ENCODE measurements at places on chromosomes 16 and 17.

- no peak for DNase-seq
Measured at GRCh38 chr17:65733314-65733713, 171.9 kb upstream of the AXIN2 start.

GRCh38 chr17:63821804-63822203 is 5.4 kb upstream of the PSMC5 start:
- no peak for DNase-seq

DNA sequence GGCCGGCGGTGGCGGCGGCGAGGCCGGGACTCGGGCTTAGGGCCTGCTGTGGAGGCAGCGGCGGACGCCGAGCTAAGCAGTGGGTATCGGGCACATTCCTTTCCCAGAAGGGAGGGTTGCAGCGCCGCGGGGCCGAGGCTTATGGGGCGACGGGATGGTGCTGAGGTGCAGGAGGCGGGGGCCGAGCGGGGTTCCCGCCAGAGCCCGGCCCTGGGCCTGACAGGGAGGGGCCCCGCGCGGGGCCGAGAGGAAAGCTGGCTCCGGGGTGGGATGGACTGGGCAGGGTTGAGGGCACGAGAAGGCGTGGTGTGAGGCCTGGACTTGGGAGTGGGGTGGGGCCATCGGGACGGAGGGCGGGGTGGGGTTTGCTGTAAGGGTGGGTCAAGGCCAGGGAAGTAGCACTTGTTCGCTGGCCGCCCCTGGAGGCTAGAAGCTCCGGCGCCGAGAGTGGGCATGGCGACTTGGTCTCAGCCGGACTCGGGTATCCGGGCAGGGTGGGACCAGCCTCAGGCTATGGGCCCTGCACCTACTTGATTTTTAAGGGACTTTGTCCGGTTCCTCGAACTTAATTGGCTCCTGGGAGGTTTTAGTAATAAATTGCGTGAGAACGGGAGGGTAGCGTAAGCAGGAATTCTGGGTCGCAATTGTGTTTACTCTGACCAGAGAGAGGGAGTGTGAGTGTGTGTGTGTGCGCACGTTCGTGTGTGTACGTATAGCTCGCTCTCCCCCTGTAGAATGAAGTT is 396 bp downstream of the NFE2L1 start:
- DNase-seq, result no peak

DNA sequence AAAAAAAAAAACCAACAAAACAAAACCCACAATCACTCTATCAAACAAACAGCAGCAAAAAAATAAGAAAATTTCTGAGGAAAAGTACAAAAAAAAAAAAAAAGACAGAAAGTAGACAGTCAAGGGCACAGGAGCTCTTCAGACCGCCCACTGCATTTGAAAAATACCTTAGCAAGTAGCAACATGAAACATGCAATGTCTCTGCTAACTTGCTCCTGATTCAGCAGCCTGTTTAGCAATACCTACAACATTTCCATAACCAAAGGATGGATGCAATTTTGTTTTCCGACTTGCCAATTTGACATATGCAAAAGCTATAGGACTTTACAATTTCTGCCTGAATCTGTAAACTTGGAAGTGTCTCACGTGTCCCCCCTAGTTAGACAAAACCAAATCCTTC is 57.4 kb downstream of the SYNRG start:
- DNase-seq, result no peak

GRCh38 chr17:58302171-58302918 is 21.6 kb upstream of the MPO start:
- DNase-seq, result no peak

DNA sequence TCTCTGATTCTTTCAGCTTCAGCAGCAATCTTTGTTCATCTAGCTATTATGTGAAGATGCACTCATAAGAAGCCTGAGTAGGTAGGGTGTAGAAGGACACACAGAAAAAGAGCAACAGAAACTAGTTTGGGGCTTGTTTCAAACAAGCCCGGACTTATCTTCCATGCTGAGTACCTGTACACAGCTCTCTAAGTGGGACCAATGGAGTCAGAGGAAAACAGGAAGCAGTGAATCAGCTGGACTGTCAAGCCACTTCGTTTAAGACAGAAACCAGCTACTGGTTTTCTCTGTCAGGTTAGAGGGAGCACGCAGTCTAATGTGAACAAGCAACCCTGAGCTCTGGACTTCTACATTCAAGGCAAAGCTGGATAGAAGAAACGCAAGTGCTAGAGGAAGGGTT is 16.0 kb downstream of the MAP2K6 start:
- no peak for DNase-seq

Data from NT2/D1 (cell line).